Ammon's horn (tissue), 1 donor: ENCODE measurements at places on chromosomes 3 and 15.

DNA sequence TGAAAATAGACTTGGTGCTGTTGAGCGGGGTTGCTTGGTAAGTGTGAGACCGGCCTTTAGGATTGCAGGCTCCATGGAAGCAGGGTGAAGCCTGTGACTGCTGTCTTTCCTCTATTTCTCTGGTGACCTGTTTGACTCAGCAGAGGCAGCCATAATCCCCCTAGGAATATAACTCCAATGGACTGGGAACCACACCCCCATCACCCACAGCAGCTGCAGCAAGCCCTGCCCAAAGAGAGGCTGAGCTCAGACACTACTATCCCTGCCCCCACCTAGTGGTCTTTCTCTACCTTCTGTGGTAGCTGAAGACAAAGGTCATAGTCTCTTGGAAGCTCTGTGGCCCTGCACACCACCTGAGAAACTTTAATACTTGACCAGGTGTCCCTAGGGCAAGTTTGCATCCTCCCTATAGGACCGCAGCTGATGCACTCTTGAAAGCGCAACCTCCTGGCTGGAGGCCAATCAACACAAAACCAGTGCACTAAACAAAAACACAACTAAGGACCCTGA lies 133.6 kb upstream of the MRPL3 start:
- no peak for DNase-seq

GRCh38 chr3:159872374-159873109 lies 116.1 kb upstream of the IL12A start:
- no peak for DNase-seq

- no peak for DNase-seq
Measured at GRCh38 chr15:40928821-40929659, at the start of gene DLL4. Gene DLL4, plus strand, starts transcription at chr15:40929340. Its CDS starts 329 bp downstream, at chr15:40929669.

GRCh38 chr3:157404381-157404780 lies 32.3 kb upstream of the PTX3 start:
- no peak for DNase-seq

- DNase-seq, result peak; percentile 65
Measured at GRCh38 chr3:12187448-12188327, 29.0 kb upstream of the TIMP4 start.

DNA sequence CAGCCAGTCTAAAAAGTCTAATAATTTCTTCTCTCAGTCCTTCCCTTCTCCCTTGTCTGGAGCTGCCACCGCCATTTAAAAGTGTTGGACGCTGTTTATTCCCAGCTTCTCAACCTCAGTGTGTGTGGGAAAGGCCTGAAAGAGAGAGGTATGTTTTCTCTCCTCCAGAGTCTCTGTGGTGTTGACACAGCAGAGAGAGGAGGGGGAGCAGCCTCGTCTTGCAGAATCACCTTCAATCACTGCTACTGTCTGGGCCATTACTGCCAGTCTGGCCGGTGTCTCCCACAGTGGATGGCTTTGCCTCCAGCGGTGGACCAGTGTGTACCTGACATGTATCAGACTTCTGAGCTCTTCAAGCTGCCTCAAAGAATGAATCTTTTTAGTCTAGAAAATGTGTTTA lies 101.4 kb upstream of the TRIM42 start:
- no peak for DNase-seq

DNA sequence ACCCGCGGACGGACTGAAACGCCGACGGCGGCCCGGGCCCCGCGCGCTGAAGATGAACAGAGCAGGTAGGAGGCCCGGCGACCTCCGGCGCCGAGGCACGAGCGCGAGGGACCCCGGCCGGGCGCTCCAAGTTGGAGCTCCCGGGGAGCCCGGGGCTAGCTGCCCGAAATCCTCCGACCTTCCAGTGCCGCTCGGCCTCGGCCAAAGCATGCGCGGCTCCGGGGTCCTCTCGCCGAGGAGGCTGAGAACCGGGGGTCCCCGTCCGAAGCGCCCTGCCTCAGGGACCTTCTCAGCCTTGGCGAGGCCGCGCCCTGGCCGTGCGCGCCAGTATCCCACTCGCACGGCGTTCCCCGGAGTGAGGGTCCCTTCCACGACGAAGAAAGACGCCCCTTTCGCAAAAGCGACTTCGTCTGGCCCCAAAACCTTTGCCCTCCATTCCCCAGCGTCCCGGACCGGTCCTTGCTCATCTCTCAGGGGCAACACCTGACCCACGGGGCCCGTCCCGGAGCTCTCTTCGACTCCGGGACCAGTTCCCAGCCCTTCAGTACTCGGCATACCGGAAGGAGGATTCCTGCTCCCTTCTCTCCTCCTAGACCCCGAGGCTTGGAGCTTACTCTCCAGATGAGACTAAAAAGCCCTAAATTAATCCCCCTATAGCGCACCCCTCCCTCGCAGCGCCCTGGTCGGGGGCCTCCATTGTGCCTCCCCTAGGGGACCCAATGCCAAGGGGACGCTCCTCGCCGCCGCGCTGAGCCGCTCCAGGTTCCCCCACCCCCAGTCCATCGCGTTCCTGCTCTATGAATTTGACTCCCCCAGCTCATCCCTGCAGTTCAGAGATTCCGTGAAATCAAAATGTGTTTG lies 7.7 kb upstream of the FGD5 start:
- DNase-seq, result no peak

GRCh38 chr15:69706353-69707097 lies 253.9 kb downstream of the RPLP1 start:
- DNase-seq, result no peak

- no peak for DNase-seq
Measured at GRCh38 chr15:70383856-70384255, 286.1 kb upstream of the TLE3 start.

DNA sequence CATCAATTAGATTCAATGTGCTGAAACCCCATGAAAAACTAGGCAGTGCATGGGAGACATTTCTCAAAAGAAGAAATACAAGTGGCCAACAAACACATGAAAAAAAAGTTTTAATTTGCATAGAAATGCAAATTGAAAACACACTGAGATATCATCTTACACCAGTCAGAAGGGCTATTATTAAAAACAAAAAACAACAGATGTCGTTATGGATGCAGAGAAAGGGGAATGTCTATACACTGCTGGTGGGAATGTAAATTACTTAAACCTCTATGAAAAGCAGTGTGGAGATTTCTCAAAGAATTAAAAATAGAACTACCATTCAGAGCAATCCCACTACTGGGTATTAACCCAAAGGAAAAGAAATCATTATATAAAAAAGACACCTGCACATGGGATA lies 98.7 kb downstream of the CCNL1 start:
- no peak for DNase-seq

GRCh38 chr15:100516643-100517512 lies 11.9 kb downstream of the CERS3 start:
- no peak for DNase-seq

- DNase-seq, result no peak
Measured at GRCh38 chr3:66507423-66508260, 6.8 kb upstream of the LRIG1 start.

- DNase-seq, result no peak
Measured at GRCh38 chr3:12947504-12948369, 106.4 kb upstream of the RPL32 start.

GRCh38 chr3:175477651-175478224 lies 618.6 kb downstream of the NAALADL2 start:
- DNase-seq, result peak; percentile 20

- no peak for DNase-seq
Measured at GRCh38 chr15:60787837-60788691, 309.1 kb upstream of the ICE2 start.

DNA sequence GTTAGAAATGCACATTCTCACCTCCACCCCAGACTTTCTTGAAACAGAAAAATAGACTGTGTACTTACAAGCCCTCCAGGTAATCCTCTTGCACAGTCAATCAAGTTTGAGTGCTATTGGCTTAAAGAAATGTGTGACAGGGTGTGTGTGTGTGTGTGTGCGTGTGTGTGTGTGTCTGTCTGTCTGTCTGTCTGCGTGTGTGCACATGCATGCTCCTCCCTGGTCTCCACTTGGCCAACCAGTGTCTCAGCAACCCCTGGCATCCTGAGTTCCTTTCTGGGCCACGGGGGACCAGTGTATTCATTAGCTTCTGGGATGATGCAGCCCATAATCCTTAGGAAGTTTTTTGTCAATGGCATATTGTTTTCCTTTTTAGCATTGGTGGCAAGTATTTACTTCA lies 128.8 kb upstream of the IL12A start:
- no peak for DNase-seq

- DNase-seq, result no peak
Measured at GRCh38 chr3:136939489-136939888, 18.3 kb upstream of the IL20RB start.

- no peak for DNase-seq
Measured at GRCh38 chr3:31723701-31724100, 191.0 kb downstream of the STT3B start.

GRCh38 chr3:52196977-52197376 lies 983 bp upstream of the ALAS1 start:
- DNase-seq, result no peak

DNA sequence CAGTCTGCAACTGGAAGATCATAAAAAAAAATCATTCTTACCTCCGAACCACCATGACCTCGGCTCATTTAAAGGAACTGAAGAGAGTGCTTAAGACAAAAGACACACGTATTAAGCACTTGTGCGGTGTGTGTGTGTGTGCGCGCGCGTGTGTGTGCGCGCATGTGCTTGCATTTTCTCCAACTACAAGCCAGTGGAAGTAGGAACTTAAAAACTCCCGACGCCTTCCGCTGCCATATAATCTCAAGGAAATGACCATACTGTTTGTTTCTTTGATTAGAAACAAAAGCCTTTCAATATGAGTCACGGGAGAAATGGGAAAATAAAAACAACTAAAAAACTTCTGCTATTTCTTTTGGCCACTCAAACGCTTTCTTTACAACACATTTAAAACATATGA lies 32.4 kb downstream of the FRMD4B start:
- no peak for DNase-seq

GRCh38 chr15:28085489-28086174 lies 13.5 kb downstream of the OCA2 start:
- DNase-seq, result no peak

DNA sequence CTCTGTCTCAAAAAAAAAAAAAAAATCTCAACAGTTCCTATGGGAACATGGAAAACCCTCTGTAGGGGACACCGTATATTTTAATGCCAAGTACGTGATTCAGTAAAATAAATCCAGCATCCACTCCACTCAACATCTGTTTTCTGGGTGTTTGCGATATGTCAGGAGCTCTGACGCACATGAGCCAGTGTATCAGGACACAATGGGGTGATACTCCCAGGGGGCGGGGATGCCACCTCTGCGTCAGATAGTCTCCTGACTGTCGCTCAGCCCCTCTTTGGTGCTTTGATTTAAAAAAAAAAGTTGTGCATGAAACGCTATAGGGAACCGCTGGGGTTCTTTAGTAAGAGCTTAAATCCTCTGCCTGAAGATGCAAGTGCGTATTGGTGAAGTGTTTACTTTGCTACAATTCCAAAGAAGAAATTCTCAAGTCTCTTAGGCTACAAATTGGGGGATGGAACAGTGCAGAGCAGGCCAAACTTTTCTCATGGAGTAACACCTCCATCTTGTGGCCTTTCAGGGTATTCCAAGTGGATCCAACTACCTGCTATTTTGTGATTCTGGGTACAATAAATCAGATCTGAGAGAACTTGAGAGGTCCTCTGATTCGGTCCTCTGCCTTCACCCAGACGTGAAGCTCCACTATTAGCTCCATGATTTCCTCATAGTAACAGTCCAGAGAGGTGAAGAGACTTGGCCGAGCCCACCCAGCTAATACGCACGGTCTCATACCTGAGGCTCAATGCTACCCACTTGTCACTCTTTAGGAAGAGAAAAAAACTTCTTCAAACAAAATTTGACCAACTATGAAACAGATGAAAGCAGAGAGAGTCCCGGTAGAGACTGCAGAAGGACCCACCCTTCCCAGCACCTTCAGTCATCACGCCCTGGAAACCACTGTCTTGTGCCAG lies 9.3 kb upstream of the NR2E3 start:
- DNase-seq, result peak; percentile 67

DNA sequence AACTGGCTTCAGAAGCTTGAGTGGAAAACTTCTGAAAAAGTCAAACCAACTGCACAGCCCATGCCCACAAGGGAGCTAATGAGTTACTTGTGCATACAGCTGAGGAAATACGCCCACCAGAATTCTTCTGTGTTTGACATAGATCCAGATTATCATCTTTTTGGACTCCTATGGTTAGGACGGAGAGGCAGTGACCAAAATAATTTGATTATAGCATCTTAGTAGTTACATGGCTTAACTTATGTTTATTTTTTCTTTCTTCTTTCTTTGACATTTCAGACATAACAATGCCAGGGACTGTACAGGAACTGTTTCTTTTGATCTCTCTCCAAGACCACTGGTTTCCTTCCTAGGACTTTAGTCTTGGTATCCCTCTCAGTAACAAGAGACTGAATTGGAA lies 246.1 kb upstream of the RASGRP1 start:
- DNase-seq, result no peak

DNA sequence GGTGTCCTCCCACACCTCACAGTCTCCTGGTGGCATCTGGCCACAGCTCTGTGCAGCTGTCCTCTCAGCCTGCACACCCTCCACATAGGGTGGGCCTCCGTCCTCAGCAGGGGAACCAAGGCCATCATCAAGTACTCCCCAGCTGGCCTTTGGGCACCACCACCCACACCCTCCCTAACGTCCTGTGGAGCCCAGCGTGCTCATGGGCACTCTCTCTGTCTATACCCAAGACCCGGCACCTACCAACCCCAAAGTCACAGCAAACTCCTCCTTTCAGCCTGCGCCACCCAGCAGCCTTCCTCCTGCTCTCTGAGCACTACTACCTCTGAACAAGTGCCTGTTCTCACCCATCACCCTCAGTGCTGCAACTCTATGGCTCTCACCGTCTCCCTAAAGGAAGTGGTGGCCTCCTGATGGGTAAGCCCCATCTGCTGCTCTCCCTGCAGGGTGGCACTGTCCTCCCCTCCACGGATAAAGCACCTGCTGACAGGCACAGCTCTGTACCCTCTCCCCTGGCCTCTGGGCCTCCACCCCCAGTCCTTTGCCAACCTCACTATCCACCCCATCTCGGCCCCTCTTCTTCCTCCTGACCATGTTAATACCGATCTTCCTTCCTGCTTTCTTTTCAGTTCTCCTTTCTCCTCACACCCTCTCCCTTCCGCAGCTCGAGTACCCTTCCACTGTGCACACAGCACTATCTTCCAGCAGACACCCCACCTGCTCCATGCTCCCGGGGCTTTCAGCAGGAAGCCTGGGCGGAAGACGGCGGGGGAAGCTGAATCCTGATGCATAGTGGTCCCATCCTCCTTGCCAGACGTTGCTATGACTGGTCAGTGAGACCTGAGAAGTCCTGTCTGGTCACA lies 31.5 kb downstream of the SLC41A3 start:
- DNase-seq, result no peak

DNA sequence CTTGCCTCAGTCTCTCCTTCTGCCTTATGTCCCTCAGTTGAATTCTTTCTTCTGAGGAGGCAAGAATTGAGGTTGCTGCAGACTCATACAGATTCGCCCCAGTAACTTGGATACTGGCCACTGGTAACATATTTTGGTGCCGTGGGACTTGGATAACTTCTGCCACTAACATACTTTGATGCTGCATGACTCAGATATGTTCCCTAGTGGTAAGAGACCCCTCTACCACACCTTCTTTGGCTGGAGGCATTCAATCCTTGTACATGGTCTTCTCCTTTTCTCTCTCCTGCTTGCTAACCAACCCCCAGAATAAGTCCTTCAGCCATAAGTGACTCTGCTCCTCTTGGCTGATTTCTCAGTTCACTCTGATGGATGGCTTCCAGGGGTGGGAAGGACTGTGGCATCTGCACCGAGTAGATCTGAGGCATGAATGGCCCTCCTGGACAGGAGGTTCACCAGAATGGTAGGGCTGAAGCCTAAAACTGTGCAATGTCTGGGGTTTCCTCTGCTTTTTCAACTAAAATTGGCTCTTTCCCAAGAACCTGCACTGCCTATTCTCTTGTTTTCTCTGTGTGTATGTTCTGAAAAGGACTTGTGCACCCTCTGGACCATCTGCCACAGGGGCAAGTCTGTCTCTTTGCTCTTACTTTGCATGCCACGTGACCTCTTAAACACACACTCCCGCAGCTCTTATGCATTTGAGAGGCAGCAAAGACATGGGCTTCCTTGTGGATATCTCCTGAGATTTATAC lies 55.5 kb upstream of the FSTL1 start:
- DNase-seq, result no peak
